ENCODE measurements at places on chromosomes 16 and 17.

DNA sequence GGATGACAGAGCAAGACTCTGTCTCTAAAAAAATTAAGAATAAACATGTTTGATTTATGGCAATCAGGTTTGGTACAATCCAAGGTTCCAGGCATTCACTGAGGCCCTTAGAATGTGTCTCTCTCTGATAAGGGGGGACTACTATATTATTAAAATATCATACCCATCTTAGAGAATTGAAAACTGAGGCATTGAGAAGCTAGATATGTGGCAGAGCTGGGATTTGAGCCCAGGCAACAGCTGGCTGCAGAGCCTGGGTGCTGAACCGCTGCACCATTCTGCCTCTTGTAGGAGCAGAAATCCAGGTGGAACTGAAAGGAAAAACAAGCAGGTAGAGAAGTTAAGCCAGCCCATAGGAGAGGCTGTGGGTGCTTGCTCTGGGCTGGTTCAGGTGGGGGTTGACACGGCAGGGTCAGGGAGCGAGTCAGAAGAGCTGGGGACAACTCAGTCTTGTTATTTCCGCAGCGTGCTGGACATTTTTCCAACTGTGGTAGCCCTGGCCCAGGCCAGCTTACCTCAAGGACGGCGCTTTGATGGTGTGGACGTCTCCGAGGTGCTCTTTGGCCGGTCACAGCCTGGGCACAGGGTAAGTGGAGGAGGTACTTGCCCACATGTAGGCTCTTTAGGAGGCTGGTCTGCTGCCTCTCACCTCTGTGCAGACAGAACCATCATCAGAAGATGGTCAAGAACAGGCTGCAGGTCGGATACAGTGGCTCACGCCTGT lies 62.5 kb downstream of the WIPI1 start:
- no peaks in the 10 kb centered on the region for H3K36me3 ChIP-seq
- DNase-seq: no peak
- no peaks in the 10 kb centered on the region for H3K27me3 ChIP-seq
- H3K4me1 ChIP-seq: no peaks in the 10 kb centered on the region
- H3K4me3 ChIP-seq: no peak overlapping the region

DNA sequence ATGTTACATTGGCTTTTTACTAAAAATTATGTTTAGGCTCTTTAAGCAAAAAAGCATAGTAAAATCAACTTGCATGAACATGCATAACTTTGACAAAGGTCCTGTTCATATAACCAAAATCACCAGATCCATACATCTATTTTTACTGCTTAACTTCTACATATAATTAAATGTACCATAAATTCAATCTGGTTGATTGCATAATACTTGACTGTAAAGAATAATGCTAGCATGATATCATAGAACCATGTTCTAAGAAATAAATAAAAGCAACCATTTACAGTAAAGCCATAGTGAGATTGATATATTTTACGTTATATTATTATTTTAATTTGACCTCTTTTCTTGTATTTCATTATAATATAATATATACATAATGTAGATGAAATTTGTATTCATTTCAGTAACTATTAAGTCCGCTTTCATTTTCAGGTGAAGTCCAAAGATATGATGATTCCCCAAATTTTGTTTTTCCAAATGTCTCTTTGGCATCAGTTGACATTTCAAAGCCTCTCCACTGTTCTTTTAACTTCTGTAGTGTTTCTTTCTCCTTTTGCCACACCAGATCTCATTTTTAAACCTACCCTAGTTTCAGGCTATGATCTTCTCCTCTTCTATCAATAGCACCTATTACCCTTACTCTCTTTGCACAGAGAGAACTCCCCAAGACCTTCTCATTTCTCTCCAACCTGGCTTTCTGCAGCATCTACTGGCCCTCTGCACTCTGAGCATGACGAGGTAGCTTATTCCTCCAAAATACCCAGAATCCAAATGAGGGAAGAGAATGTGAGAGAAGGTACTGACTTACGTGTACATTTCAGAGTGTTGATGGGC lies 1.8 kb downstream of the APOH start:
- no peaks in the 10 kb centered on the region for H3K36me3 ChIP-seq
- no peak overlapping the region for H3K4me3 ChIP-seq
- H3K4me1 ChIP-seq: no peaks in the 10 kb centered on the region
- H3K27me3 ChIP-seq: no peaks in the 10 kb centered on the region

DNA sequence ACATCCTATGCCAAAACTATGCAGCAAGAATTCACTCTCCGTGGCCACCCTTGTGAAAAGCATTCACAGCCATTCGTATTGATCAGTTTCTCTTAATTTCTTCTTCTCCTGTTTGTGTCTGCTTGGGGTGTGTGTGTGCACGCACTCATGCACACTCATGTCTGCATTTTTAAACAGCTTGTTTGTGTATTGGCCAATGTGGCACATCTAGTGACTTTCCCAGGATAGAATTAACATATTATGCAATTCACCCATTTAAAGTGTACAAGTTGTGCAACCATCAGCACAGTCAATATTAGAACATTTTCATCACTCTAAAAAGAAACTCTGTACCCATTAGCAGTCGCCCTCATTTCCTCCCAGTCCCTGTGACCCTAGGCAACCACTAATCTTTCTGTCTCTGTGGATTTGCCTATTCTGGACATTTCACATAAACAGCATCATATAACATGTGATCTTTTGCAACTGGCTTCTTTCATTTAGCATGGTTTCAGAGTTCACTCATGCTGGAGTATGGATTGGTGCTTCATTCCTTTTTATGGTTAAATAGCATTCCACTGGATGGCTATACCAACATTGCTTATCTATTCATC lies 20.1 kb downstream of the IRX3 start:
- no peaks in the 10 kb centered on the region for H3K36me3 ChIP-seq
- no peak overlapping the region for H3K27ac ChIP-seq
- H3K4me1 ChIP-seq: no peaks in the 10 kb centered on the region

- no peaks in the 10 kb centered on the region for H3K4me1 ChIP-seq
- no peak overlapping the region for H3K4me3 ChIP-seq
- peaks cover 1% of the 10 kb centered on the region for H3K36me3 ChIP-seq
- no peaks in the 10 kb centered on the region for H3K27me3 ChIP-seq
- H3K27ac ChIP-seq: no peak overlapping the region
- DNase-seq: no peak
These were observed 49.6 kb downstream of the COX10 start for GRCh38 chr17:14118951-14119350.

DNA sequence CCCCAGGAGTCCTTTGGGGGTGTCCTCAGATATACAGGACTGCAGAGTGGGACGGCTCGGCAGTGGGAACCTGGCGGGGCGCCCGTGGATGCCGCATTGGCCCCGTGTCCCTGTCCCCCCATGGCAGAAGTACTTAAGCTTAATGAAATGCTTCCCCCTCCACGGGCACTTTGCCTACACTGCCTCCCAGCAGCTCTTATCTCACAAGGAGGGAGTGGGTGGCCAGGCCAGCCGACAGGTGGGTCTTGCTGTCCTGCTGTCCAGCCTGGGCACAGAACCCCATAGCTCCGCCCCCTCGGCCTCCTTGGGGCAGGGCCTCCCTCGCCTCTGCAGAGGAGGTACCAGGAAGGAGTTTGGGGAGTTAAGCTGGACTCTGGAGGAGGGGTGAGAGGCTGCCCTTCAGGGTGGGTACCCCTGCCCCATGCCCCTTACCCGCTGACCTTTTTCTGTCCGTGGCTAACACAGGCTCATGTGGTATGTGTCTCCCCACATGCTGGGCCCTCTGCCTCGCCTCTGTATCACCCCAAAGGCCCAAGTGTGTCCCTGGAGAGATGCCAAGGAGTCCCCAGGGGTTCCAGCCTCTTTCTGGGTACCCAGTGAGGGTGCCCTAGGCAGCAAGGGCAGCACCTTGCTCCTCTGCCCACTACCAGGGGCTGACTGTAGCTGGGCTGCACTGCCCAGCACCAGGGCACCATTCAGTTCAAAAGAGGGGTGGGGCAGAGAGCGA lies 8.7 kb downstream of the THRA start:
- H3K36me3 ChIP-seq: peaks cover 5% of the 10 kb centered on the region
- DNase-seq: no peak
- peak overlapping the region; percentile 23 for H3K27ac ChIP-seq
- no peaks in the 10 kb centered on the region for H3K27me3 ChIP-seq
- peaks cover 55% of the 10 kb centered on the region for H3K4me1 ChIP-seq

DNA sequence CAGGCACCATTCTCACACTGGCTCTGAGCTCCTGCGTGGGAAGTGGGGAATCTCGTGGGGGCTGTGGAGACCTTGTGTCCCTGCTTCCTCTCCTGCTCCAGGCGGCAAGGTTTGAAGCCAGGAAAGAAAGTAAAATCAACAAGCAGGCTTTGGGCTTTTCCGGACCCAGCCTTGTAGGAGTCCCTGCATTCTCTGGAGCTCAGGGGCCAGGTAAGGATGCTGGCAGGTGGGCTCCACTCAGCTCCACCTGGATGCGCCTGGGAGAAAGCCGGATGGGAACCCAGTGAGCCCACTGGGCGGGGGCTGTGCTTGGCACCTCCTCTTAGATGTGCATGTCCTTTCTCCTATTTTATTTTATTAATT lies 362.5 kb downstream of the SEC14L1 start:
- H3K27me3 ChIP-seq: no peaks in the 10 kb centered on the region
- no peak for DNase-seq
- no peaks in the 10 kb centered on the region for H3K4me1 ChIP-seq

- no peak overlapping the region for H3K27ac ChIP-seq
- no peak for DNase-seq
- H3K4me1 ChIP-seq: no peaks in the 10 kb centered on the region
These were observed 435.8 kb upstream of the EEF2KMT start for GRCh38 chr16:5533321-5533888.

DNA sequence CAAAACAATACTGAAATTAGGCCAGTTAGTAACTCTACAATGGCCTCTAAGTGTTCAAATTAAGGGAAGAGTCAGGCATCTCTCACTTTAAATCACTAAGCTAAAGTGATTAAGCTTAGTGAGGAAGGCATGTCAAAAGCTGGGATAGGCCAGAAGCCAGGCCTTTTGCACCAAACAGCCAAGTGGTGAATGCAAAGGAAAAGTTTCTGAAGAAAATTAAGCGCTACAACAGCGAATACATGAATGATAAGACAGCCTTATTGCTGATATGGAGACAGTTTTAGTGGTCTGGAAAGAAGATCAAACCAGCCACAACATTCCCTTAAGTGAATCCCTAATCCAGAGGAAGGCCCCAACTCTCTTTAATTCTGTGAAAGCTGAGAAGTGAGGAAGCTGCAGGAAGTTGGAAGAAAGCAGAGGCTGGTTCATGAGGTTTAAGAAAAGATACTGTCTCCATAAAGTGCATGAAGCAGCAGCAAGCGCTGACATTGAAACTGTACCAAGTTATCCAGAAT lies 12.1 kb downstream of the RFWD3 start:
- H3K27ac ChIP-seq: no peak overlapping the region
- H3K4me1 ChIP-seq: peaks cover 6% of the 10 kb centered on the region
- H3K27me3 ChIP-seq: no peaks in the 10 kb centered on the region
- peaks cover 21% of the 10 kb centered on the region for H3K36me3 ChIP-seq

DNA sequence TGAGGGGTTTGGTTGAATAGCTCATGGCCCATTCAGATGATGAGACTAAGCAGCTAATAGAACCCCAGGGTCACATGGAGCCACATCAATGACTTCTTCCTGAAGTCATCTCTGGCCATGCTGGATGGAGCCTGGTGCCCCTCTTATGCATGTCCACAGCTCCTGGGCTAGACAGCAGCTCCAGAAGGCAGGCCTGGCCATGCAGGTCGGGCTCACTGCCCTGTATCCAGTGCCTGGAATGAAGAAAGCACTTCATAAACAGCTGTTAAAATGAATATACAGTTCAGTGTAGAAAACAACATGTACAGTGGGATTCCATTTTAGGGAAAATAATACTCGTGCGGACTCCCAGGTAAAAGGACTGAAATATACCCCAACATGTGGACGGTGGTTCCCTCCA lies 73.9 kb downstream of the GNAO1 start:
- H3K27ac ChIP-seq: no peak overlapping the region
- H3K36me3 ChIP-seq: no peaks in the 10 kb centered on the region
- no peak overlapping the region for H3K4me3 ChIP-seq
- no peak for DNase-seq

- H3K4me3 ChIP-seq: no peak overlapping the region
- no peaks in the 10 kb centered on the region for H3K27me3 ChIP-seq
- DNase-seq: no peak
- H3K27ac ChIP-seq: no peak overlapping the region
These were observed 50.4 kb downstream of the KATNIP start for GRCh38 chr16:27600381-27600780.

DNA sequence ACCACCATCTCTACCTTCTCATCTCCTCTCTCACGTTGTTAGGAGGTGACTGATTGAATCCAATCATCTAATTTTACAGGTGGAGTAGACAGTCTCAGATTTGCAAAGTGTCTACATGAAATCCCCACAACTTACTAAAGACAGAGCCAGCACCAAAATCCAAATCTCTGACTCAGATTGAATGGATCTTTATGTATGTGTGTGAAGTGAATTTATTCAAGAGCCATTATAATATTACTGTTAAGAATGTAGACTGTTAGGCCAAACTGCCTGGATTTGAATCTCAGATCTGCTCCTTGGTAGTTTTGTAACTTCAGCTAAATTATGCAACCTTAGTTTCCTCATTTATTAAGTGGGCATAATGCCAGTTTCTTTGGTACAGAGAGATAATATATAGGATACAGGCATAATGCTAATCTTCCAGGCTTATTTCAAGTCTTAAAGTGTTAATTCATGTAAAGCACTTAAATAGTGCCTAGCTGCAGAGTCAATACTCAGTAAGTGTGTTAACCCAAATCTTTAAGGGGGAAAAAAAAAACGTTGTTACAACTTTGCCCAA lies 12.7 kb downstream of the CNEP1R1 start:
- DNase-seq: no peak
- H3K4me1 ChIP-seq: peaks cover 5% of the 10 kb centered on the region
- no peak overlapping the region for H3K4me3 ChIP-seq
- peaks cover 8% of the 10 kb centered on the region for H3K36me3 ChIP-seq

- H3K27me3 ChIP-seq: no peaks in the 10 kb centered on the region
- H3K36me3 ChIP-seq: no peaks in the 10 kb centered on the region
- H3K4me3 ChIP-seq: peak within 1 kb of the TSS; percentile 76
- peak; percentile 79 for DNase-seq
These were observed at the start of the genes CNTD1 and COA3 for GRCh38 chr17:42798383-42799380. CNTD1 (plus strand) TSS chr17:42798861; CDS start chr17:42799068, 207 bp downstream. COA3 (minus strand) TSS chr17:42798704; CDS start chr17:42798681, 23 bp downstream.

GRCh38 chr17:71502443-71502842 lies 618.4 kb upstream of the SOX9 start:
- H3K4me1 ChIP-seq: no peaks in the 10 kb centered on the region
- no peaks in the 10 kb centered on the region for H3K27me3 ChIP-seq
- H3K4me3 ChIP-seq: no peak overlapping the region
- DNase-seq: no peak
- no peaks in the 10 kb centered on the region for H3K36me3 ChIP-seq
- H3K27ac ChIP-seq: no peak overlapping the region

DNA sequence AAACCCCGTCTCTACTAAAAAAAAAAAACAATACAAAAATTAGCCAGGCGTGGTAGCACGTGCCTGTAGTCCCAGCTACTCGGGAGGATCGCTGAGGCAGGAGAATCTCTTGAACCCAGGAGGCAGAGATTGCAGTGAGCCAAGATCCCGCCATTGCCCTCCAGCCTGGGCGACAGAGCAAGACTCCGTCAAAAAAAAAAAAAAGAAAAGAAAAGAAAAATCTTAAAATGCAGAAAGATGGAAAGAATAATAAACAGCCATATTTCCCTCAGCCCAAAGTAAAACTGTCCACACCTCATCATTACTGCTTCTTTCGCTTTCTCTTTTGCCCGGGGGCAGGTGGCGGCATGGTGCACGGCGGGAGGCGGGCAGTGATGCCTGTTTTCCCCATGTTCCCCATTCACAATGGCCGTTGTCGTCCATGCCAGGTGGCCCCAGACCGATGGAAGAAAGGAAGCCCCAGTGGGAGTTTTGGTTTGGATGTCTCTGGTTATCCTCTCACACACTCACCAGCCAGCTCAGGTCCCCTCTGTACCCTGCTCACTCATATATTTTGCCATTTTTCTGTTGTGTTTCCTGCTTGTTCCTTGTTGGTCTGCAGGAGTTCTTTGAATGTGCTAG lies 37.0 kb upstream of the PEMT start:
- H3K4me1 ChIP-seq: peaks cover 8% of the 10 kb centered on the region
- no peaks in the 10 kb centered on the region for H3K27me3 ChIP-seq
- H3K27ac ChIP-seq: peak overlapping the region; percentile 71
- no peaks in the 10 kb centered on the region for H3K36me3 ChIP-seq
- peak overlapping the region; percentile 77 for H3K4me3 ChIP-seq
